Umbilical cord (tissue), 2 donors: ENCODE measurements at places on chromosomes 4 and X.

DNA sequence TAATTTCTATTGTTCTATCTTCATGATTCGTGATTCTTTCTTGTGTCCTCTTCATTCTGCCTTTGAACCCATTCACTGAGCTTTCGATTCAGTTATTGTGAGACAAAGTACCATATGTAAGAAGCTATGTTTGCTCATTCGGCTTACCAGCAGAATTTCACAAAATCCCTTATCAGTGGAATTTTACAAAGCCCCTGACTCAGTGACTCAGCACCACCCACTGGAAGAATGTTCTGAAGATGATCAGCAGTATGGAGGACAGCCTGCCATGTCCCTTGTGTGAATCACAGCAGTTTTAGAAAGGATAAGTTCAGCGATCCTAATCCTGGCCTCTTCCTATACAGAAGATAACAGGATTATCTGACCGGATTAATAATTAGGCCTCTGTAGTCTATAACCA is 5.8 kb upstream of the UXT start:
- DNase-seq, result peak; percentile 86

DNA sequence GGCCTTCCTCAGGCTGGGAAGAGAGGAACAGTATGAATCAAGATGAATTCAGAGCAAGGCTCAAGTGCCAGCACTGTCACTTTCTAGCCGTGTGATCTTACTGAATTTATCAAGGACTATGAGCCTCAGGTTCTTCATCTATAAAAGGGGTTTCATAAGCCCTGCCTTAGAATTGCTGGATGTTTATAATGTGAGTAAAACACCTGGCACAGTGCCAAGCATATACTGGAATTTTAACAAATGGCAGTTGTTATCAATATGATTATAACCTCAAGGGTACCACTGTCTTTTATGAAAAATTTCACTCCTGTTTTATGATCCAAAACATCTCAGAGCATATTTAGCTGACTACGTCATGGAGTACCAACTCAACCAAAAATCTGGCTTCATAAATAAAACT is 4.0 kb downstream of the MAGEC2 start:
- no peak for DNase-seq

- no peak for DNase-seq
Observed at GRCh38 chr4:44965435-44966095, 239.2 kb upstream of the GNPDA2 start.

DNA sequence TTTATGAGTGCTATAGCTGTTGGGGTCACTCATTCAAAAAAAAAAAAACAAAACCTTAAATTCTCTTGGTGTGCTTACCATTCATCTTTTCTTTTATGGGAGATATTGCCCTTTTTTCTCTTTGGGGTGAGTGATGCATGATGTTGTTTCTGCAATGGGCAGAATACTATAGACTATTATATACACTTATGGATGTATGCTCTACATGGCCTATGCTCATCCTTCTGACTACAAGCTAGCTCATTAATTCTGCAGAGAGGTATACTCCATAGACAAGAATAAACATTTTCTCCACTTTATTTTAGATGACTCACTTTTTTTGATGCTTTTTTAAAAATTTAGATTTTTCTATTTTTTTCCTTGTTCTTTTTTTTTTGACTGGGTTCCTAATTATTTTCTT is 160.3 kb upstream of the ANK2 start:
- DNase-seq, result no peak

DNA sequence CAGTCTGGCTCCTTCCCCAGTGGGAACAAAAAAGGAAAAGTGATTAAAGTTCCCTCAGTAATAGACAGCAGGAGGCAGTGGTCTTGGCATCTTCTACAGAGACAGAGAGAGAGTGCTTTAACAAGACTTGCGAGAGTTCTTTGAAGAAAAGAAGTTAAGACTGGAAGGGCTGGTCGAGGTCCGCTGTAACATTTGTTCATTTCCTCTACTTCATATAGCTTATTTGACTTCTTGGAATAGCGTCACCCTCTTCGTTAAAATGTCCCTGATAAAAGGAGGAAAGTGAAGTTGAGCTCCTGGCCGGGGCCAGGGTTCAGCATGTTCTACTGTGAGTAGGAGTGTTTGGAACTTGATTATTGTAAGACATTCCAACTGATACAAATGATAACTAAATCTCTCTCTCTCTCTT is 179.8 kb downstream of the SLIT2 start:
- DNase-seq, result peak; percentile 35

DNA sequence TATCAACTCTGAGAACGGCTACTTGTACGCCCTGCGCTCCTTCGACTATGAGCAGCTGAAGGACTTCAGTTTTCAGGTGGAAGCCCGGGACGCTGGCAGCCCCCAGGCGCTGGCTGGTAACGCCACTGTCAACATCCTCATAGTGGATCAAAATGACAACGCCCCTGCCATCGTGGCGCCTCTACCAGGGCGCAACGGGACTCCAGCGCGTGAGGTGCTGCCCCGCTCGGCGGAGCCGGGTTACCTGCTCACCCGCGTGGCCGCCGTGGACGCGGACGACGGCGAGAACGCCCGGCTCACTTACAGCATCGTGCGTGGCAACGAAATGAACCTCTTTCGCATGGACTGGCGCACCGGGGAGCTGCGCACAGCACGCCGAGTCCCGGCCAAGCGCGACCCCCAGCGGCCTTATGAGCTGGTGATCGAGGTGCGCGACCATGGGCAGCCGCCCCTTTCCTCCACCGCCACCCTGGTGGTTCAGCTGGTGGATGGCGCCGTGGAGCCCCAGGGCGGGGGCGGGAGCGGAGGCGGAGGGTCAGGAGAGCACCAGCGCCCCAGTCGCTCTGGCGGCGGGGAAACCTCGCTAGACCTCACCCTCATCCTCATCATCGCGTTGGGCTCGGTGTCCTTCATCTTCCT is 2.7 kb downstream of the PCDH10 start:
- peak; percentile 48 for DNase-seq
